ENCODE measurements at places on chromosomes 5 and 9.

DNA sequence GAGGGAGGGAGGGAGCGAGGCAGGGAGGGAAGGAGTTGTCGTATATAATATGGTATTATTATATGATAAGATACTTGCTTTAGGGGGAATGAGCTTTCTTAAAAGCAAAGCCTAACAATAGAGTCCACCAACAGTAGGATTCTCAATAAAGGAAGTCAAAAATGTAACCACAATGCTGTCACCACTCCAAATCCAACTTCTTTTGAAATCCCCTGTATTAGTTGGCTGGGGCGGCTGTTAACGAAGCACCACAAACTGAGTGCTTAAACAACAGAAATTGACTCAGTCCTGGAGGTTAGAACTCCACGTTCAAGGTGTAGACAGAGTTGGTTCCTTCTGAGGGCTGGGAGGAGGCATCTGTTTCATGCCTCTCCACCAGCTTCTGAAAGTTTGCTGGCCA lies 23.1 kb downstream of the GAS1 start:
- DNase-seq: no peak

GRCh38 chr9:25261445-25261844 lies 416.8 kb downstream of the TUSC1 start:
- DNase-seq: no peak

- no peak for DNase-seq
Observed at GRCh38 chr9:136294437-136294836, 9.5 kb downstream of the CCDC187 start.

GRCh38 chr9:2837915-2838314 lies 6.0 kb downstream of the PUM3 start:
- no peak for DNase-seq

GRCh38 chr9:17837965-17838364 lies 259.1 kb downstream of the SH3GL2 start:
- no peak for DNase-seq

DNA sequence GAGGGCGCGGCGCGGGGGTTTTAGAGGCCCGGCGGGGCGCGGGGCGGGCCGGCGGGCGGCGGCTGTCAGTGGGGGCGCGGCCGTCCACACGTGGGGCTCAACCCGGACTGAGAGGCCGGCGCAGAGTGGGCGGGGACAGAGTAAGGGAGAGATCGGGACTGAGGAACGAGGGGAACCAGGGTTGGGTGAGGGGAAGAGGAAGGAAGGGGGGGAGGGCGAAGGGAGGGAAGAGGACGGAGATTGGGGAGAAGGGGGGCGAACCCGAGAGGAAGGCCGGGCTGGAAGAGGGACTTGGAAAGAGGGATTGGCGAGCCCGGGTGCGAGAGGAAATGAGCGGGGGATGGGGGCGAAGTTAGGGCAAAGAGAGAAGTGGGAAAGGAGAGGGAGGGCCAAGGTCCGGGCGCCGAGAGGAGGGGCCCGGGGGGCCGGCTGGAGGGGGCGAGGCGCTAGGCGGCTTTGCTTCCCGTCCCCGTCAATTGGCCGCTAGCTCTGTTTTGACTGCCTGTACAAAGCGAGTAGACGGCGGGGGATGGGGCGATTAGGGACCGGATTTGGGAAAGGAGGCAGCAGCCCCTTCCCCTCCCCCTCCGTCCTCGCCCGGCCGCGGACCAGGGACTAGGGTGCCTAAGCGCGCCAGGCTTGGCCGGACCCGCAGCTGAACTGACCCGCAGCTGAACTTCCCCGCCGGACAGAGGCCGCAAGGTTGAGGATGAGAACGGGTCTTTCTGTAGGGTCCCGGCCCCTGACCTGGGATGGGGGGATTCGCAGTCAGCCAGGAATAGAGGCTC lies 399 bp upstream of the FBN2 start:
- peak; percentile 70 for DNase-seq

GRCh38 chr9:121240472-121241135 lies 27.4 kb upstream of the GSN start:
- no peak for DNase-seq

DNA sequence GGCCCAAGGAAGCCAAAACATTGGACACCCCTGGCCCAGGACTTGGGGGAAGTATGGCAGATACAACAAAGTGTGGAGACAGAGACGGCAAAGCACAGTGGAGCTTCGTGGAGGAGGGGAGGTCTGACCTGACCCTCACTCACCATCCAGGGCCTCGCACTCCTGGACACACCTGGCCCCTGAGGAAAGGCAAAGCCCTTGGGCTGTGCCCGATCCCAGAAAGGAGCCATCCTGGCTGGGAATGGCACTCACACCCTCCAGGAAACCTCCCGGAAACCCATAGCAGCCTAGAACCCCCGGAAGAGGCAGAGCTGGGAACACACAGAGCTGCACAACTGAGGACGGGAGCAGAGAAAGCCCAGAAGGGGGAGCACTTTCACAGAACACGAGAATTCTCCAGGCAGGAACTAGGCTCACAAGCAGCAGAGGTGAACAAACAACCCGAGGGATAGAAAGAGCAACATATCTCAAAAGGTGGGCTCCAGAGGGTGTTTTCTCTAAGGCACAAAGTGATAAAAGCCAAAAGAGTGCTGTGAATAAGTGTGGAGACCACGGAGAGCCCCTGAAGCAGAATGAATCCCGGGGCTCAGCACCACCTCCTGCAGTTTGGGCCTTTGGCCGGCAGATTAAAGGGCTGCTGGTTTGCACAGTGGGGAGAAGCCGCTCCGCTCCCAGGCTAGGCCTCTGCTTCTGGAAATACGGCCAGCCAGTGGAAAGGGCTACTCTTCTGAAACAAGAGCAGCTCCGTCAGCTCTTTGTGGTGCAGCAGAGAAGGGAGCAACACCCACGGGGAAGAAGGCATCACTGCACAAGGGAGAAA lies 108.2 kb downstream of the UBE2R2 start:
- DNase-seq: peak; percentile 21

DNA sequence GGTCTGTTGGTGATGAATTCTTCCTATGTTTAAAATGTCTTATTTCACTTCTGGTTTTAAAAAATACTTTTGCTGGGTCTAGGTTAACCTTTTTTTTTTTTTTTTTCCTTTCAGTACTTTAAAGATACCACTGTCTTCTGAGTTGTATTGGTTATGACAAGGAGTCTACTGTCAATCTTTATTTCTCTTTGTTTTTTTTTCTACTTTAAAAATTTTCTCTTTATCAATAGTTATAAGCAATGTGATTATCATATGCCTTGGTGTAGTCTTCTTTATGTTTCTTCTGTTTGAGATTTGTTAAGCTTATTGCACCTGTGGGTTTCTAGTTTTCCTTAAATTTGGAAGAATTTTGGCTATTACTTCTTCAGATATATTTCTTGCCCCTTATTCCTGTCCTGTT lies 125.6 kb upstream of the SPRY4 start:
- no peak for DNase-seq

- no peak for DNase-seq
Observed at GRCh38 chr9:135214706-135215105, 127.2 kb downstream of the OLFM1 start.

- DNase-seq: peak; percentile 83
Observed at GRCh38 chr5:132260714-132261551, 3.4 kb downstream of the PDLIM4 start.

DNA sequence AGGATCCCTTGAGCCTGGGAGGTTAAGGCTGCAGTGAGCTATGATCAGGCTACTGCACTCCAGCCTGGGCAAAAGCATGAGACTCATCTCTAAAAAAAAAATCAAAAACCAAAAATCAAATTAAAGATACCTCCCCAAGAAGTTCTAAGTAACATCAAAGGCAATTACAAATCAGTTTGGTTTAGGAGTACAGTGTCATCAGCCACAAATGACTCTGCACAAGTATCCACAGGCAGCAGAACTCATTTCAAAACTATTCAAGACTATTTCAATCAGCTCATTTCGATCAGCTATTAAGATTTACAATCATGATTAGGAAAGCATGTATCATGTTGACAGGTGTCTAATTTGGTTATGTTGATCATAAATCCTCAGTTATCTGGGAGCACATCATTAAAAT lies 19.1 kb downstream of the TRMO start:
- no peak for DNase-seq

- peak; percentile 51 for DNase-seq
Observed at GRCh38 chr5:179805529-179806249, 977 bp downstream of the MGAT4B start.

DNA sequence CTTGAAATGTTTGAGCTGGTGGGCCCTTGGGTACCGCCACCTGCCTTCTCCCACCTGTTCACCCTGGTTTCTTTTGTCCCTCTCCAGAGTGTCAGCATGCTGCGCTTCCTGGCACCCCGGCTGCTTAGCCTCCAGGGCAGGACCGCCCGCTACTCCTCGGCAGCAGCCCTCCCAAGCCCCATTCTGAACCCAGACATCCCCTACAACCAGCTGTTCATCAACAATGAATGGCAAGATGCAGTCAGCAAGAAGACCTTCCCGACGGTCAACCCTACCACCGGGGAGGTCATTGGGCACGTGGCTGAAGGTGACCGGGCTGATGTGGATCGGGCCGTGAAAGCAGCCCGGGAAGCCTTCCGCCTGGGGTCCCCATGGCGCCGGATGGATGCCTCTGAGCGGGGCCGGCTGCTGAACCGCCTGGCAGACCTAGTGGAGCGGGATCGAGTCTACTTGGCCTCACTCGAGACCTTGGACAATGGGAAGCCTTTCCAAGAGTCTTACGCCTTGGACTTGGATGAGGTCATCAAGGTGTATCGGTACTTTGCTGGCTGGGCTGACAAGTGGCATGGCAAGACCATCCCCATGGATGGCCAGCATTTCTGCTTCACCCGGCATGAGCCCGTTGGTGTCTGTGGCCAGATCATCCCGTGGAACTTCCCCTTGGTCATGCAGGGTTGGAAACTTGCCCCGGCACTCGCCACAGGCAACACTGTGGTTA lies 3.3 kb downstream of the ALDH1B1 start:
- no peak for DNase-seq

GRCh38 chr5:54736003-54736797 lies 218.6 kb downstream of the SNX18 start:
- no peak for DNase-seq

- no peak for DNase-seq
Observed at GRCh38 chr9:137297966-137298365, 4.1 kb downstream of the NRARP start.

- no peak for DNase-seq
Observed at GRCh38 chr9:27933210-27934025, 360.1 kb upstream of the C9orf72 start.

DNA sequence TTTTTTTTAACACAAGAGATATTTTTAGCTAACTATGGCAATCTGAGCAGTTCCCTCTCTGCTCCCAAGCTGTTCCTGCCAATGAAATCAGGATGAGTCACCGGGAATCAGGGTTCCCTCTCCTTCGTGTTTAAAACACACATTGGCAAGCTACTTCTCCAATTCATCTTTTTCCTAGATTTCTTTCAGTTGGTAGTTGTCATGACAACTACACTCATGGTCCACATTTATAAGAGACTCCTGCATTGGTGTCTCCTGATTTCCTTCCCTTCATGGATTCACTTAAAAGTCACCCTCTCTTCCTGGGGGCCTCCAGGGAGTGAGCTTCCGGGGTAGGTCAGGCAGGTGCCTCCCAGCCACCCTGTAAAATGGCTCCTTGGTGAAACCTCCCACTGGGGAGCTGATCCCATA lies 72.3 kb upstream of the NIPAL4 start:
- peak; percentile 18 for DNase-seq
